ENCODE measurements at places on chromosomes 13 and 19.

GRCh38 chr13:71871176-71871754 lies 4.3 kb upstream of the DACH1 start:
- no peak for DNase-seq

DNA sequence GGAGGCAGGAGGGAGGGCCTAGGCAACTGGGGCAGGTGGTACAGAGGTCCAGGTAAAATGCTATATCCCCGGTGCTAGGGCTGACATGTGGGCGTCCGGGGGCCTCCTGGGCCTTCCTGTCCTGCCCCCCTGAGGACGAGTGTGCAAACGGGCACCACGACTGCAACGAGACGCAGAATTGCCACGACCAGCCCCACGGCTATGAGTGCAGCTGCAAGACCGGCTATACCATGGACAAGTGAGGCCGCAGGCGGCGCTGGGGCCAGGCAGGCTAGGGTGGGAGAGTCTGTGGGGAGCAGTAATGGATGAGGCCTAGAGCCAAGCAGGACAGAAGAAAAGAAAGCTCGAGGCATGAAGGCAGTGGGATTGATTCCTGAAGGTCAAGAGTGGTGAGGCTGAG lies 21.3 kb downstream of the CNFN start:
- no peak for DNase-seq

DNA sequence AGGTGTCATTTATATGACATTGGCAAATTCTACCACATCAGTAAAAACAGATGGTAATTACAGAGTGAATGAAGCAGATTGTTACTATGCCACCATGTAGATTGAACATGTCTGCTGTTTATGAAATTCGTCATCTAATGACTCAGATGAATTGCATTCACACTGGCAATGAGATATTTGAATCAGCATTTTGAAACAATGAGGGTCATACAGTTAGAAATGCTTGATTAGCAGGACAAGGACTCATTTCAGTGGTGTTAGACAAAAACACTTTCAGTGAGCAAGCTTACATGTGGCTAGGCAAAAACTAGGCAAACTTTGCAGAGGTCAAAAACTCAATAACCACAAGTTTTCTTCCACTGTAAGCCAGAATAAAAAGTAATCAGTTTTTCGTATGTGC lies 1165.0 kb downstream of the SLITRK1 start:
- no peak for DNase-seq

GRCh38 chr13:60111691-60112090 lies 52.0 kb downstream of the DIAPH3 start:
- DNase-seq = no peak

DNA sequence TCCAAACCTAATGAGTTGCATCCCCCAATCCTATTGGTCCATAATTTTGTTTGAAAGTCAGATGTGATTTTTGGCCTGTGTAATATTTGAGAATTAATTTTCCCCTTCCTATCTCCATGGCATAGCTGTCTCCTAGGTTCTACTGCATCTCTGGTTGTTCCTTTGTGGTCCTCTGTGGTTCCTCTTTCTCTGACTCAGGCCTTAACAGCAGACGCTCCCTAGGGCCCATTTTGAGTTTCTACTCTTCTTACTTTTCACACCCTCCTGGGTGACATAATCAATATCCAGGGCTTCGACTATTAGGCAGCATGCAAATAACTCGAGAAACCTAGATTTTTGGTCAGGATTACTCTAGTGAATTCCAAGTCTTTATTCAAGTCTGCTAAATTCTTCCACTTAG lies 160.7 kb downstream of the RFC3 start:
- no peak for DNase-seq

DNA sequence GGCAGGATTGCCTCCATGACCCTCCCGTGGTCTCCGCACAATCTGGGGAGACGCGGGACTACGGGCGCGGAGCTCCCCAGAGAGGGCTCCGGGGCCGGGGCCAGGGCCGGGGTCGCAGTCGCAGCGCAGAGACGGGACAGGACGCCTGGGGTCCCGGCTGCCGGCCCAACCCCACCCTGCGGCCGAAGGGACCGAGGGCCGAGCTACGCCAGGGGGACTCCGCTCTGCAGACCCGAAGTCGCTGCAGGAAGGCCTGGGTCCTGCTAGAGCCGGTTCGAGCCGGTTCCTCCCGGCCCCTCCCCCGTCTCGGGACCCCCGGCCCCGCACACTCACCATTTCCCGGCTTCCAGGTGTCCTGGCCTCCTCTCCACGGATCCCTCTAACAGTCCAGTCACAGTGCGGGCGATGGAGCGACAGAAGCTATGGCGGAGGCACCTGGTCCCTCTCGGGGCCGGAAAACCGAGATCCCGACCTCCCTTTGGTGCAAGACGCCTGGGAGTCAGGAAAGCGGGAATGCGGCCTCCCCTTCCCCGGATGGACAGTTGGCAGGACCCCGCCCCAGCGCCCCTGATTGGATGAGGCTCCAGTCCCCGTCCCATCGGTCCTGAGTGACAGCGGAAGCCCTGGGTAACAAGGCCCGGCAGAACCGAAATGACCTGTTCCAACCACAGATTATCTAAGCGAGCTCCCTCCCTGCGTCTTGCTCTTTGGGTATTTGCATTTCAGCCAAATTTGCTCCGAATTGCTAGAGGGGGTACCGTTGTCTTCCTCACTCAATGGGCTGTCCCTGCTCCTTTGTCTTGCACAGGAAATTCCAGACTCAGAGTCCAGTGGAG lies at the start of gene ZNF625:
ZNF625 (minus strand) TSS at position 512 of the 836 bp plus-strand sequence; CDS start at position 336, 176 bp downstream.
- peak; percentile 12 for DNase-seq

- DNase-seq = no peak
Measured at GRCh38 chr19:892243-892893, 619 bp downstream of the MED16 start.

- DNase-seq = no peak
Measured at GRCh38 chr19:45793178-45793564, 526 bp upstream of the DMWD start.

DNA sequence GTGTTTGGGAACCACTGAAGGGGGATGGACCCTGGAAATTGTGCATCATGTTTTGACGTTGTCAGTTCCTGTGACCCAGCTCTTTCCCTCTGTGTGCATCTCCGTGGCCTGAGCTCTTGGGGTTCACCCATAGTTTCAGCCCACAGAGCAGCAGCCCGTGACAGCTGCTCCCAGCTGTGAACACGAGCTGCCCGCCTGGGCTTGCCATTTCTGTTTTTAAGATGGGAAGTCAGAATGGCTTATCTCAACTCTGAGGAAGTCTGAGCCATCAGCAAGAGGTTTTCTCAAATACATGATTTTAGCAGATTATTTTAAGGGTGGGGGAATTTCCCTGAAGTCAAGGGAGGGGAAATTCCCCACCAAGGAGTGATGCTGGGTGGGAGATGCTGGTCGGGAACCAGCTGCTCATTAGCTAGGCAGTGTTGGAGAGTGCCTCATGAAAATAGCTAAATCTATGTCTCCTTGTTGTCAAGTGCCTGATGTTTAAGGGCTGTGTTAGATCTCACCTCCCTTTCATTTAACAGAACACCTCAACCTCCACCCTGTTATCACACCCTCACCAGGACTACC lies 34.8 kb upstream of the C1QTNF9 start:
- peak; percentile 86 for DNase-seq

DNA sequence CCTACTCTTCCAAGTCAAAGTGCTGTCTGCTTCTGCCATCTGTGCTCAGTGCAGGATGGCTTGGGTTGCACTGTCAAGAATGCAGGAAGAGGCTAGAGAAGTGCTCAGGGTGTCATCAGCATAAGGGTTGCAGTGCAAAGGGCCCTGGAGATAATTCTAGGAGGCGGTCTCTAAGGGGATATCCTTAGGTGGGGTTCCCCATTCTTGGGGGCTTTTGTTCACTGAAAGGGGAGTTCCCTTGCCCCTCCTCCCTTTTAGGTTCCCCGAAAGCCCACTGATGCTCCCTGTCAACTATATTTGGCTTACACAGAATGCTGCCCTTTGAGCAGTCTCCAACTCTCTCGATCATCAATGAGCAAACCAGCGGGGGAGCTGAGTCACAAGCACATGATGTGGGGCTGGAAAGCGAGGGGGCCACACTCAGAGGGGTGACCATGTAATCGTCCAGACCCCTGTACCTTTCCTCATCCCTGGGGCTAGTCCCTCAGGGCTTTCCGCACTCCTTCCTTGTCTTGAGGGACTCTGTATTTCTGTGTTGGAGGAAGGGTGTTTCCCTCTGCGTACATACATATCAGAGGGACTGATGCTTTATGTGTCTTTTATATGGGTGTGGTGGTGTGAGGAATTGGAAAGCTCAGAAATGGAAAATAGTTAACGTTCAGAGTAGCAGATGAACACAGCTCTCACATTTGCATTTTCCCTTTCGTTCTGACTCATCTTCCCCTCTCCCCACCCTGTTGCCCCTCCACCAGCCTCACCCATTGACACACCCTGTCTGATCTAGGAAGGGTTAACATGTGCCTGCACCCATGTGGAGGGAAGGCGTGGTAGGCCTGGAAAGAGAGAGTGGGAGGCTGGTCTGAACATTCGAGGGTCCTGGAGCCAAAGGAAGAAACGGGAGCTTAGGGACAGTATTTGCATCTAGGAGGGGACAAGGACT lies 6.7 kb downstream of the ZBTB32 start:
- DNase-seq = peak; percentile 24

DNA sequence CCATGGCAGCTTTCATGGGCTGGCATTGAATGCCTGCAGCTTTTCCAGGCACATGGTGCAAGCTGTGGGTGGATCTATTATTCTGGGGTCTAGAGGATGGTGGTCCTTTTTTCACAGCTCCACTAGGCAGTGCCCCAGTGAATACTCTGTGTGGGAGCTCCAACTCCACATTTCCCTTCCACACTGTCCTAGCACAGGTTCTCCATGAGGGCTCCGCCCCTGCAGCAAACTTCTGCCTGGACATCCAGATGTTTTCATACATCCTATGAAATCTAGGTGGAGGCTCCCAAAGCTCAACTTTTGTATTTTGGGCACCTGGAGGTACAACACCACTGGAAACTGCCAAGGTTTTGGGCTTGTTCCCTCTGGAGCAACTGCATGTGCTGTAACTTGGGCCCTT lies 450.6 kb downstream of the LMO7 start:
- no peak for DNase-seq

GRCh38 chr19:18999016-18999758 lies 34.1 kb downstream of the SUGP2 start:
- no peak for DNase-seq

GRCh38 chr19:49058562-49058961 lies 1.0 kb upstream of the CGB7 start:
- no peak for DNase-seq

- no peak for DNase-seq
Measured at GRCh38 chr13:48000559-48001113, 437 bp downstream of the SUCLA2 start.

GRCh38 chr19:30886222-30886621 lies 463.0 kb downstream of the TSHZ3 start:
- no peak for DNase-seq

- no peak for DNase-seq
Measured at GRCh38 chr13:114123448-114123847, 9.0 kb downstream of the RASA3 start.

GRCh38 chr13:71605744-71606143 lies 261.3 kb downstream of the DACH1 start:
- DNase-seq = no peak

GRCh38 chr13:27978301-27978968 lies 9.3 kb upstream of the CDX2 start:
- no peak for DNase-seq

DNA sequence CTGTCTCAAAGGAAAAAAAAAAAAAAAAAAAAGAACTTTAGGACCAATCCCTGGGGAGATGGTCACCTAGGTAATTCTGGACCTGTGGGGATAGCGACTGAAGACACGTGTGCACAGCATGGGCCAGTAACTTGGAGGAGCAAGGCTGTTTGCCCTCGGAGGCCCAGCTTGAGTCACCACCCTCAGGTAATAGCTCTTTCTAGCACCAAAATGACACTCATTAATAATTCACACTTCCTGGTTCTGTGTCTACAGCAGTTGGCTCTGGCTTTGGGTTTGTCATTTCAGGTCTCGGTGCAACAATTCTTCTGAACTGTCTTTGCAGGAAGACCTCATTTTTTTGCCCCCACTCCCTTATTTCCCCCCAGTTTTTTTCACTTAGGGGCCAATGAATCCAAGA lies 3.9 kb upstream of the ATP11A start:
- DNase-seq = no peak

- peak; percentile 11 for DNase-seq
Measured at GRCh38 chr13:41917641-41918040, 43.3 kb downstream of the VWA8 start.

DNA sequence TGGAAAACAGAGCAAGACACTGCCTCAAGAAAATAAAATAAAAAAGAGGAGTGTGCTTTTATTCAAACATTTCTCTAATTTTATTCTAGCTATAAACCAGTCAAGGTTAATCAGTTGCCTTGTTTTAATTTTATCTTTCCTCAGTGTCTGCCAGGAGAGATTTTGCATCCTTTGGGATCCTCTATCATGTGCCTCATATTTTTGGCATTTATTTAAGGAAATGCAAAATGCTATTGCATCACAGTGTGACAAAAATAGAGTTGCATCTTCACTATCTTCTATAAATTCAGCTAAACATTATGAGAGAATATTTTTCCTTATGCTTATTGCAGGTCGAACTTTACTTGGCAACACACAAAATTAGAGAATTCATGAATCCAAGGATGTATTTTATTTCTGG lies 639.0 kb upstream of the KLF12 start:
- DNase-seq = no peak

GRCh38 chr13:23288995-23289394 lies 108.2 kb downstream of the SGCG start:
- no peak for DNase-seq

DNA sequence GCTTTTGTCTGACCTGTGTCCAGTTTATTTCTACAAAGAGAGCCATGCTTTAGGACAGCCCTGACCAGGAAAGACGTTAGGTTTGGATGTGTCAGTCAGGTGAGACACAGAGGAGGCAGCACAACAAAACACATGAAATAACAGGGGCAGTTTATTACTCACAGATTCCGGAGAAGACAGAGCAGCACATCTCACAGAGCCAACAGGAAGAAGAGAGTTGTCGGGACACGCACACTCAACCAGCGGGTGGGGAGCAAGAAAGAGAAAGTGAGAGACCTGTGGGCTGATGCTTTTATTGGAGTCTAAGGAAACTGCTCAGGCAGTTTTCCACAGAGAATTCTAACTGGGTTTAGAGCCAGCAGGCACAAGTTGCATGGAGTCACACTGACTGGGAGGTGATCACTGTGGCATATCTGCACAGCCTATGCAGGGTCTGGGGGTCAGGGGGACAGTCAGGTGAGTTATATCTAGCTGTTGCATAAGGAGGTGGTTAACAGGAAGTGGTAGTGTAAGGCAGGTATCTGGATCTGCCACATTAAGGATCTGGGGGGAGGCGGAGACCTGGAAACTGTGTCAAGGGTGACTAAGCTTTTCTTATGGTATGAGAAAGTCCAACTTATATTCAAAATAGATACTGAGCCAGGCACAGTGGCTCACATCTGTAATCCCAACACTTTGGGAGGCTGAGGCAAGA lies 24.1 kb upstream of the CEACAM20 start:
- DNase-seq = no peak

GRCh38 chr13:114062754-114063153 lies 69.7 kb downstream of the RASA3 start:
- DNase-seq = no peak

GRCh38 chr13:79267560-79267959 lies 138.5 kb downstream of the RBM26 start:
- no peak for DNase-seq

All from CD4-positive, alpha-beta T cell treated with Interleukin-12 subunit alpha and Interleukin-12 subunit beta, for 1 hour (primary cell).